ENCODE measurements at places on chromosomes 6 and 20.
A peak's percentile ranks its signal among the peaks of the same experiment; 100 is the strongest.

GRCh38 chr6:134551245-134551960, 233.5 kb upstream of the SGK1 start:
- no peak for DNase-seq

DNA sequence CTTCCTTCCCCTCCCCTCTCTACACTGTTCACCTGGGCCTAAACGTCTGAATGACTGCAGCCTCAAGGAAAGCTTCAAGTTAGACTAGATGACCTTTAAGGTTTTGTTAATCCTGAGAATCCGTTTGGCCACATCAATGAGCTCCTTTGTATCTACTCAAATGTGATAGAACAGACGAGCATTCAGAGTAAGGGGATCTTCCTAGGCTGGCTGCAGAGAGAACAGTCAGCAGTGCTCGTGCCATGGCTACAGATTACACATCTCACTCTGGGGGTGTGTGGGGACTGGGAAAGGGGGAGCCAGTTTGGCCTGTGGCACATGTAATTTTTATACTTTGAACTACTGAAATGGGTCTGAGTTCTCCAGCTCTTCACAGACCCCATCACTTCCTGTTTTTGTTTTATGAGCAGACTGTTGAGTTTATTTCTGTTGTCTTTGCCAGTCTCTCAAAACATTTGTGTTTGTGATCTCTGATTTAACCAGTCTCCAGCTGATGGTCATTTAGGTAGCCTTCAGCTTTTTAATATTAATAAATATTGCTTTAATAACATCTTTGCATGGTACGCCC, 50.9 kb downstream of the KCNS1 start:
- DNase-seq: peak; percentile 39

DNA sequence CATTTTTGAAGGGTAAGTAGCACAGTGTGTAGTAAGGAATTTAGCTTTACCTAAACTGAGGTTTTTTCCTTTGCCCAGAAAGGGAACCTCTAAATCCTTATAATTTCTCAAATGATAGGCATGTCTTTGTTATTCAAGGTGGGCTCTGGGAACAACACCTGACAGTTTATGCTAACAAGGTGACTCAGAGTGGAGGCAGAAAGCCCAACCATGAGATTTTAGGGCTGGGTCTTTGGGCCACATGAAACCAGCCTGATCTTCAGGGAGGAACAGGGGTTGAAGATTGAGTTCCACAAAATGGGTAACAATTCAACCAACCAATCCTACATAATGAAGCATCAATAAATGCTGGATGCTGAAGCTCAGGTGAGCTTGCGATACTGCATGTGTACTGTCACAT, 46.6 kb downstream of the PRSS35 start:
- no peak for DNase-seq

DNA sequence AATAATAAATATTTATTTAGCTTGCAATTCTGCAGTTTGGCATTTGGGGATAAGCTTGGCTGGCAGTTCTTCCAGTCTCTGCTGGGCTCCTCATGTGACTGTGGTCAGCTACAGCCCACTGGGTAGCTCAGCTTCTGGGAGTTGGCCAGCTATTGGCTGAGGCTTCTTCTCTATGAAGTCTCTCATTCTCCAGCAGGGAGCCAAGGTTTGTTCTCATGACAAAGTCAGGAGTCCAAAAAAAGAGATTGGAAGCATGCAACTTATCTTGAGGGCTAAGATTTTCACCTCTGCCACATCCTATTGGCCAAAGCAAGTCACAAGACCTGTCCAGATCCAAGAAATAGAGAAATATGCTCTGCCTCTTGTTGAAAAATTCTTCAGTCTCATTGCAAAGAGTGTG, 94.6 kb downstream of the SNAP25 start:
- DNase-seq: peak; percentile 70

DNA sequence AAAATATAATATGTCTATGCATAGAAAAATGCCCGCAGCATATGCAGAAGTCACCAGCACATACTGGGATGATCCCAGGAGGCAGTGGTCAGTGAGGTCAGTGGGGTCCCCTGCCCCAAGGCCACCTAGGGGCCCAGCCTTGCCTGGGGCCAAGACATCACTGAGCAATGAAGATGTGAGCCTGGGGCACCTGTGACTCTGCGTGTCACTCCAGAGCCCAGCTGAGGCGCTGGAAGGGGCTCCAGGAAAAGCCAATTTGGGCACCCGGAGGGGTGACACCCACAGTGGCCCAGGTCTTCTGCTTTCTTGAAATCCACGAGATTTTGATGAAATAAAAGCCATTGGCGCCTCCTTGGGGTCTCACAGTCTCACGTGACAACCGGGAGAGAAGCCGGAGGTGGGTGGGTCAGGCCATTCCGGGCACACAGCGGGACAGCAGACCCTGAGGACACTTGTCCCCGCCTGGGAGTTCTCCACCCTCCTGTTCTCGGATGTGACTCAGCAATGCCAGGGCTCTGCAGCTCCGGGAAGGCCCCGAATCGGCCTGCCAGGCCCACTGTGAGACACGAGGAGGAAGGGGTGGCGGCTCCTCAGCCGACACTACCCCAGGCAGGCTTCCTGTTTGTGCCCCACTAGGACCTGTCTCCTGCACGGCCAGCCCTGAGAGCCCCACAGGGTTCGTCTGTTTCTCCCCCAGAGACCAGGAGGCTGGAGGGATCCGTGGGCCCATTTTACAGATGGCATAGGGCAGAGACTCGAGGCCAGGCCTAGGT, 24.4 kb upstream of the SLCO4A1 start:
- no peak for DNase-seq

DNA sequence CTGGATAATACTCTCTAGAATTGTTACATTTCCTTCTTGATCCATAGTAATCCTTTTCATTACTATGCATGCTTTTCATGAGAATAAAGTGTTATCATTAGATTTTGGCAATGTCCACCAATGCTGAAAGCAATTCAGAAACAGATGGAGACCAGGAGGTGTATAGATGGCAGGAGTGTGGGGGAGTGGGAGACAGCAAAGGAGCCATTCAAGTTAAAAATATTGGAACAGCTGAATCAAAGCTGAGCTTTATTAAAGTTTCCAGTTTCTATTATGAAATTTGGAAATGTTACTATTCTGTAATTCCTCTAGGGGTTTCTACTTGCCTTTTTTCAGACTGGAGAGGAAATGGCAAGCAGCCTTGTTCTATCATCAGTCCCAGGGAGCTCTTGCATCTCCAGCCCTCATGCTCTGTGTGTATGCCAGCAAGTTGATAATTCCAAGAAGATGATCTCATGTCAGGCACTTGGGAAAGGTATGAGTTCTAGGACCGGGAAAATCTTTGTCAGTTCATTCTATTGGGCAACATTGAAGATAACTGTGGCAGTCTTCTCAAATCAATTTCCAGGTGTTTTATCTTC, 228.0 kb downstream of the CD109 start:
- DNase-seq: no peak

DNA sequence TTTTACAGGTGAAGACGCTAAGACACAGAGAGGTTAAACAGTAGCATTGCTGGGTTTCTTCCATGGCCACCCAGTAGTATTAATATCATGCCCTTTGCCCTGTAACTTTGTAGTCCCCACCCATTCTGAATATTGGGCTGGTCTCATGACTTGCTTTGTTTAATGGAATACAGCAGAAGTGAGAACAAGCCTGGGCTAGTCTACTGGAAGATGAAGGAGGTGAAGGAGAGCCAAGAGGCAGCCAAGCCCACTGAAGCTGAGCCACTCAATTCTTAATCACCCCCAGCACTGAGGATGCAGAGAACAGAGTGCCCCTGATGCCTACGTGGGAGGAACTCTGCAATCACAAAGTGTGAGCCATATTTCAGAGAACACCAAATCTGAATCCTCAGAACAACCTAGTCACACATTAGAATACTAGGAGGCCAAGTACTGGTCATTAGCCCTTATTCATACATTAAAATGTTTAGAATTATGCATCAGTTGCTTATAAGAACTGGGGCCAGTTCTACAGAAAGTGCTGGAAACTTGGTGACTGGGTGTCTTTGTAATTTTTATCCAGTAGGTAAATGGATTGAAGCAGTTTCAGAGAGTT, 270.1 kb upstream of the PRND start:
- DNase-seq: no peak

DNA sequence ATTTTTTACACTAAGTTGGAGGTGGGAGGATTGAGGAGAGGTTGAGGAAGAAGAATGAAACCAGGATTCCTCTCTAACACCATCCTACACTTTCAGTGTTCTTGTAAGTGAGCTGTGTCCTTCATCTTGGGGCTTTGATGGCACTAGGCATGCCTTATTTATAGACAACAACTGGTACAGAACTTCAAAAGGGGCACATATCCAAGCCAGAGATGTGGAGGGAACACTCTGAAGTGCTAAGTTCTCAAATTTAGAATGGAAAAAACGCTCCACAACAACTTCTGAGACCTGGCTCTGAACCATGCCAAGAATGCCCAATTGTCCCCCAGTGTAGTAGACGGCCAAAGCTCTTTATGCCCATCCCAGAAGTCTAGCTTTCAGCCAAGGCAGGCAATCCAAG, 16.2 kb upstream of the PKHD1 start:
- no peak for DNase-seq

- no peak for DNase-seq
Measured at GRCh38 chr20:57679113-57679512, 30.7 kb downstream of the PMEPA1 start.

DNA sequence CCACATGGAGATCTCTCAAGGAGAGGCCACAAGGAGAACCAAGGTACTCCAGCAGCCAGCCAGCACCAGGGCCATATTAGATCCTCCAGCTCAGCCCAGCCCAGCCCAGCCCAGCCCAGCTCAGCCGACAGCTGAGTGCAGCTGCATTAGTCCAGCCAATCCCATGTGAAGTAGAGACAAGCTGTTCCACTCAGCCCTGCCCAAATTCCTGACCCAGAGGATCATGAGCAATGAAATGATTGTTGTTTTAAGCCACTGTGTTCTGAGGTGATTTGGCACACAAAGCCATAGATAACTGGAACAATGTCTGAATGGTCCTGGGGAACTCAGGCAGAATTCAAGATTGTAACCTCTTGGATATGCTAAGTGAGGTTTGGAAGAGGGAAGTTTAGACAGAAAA, 59.5 kb upstream of the BMP2 start:
- no peak for DNase-seq

DNA sequence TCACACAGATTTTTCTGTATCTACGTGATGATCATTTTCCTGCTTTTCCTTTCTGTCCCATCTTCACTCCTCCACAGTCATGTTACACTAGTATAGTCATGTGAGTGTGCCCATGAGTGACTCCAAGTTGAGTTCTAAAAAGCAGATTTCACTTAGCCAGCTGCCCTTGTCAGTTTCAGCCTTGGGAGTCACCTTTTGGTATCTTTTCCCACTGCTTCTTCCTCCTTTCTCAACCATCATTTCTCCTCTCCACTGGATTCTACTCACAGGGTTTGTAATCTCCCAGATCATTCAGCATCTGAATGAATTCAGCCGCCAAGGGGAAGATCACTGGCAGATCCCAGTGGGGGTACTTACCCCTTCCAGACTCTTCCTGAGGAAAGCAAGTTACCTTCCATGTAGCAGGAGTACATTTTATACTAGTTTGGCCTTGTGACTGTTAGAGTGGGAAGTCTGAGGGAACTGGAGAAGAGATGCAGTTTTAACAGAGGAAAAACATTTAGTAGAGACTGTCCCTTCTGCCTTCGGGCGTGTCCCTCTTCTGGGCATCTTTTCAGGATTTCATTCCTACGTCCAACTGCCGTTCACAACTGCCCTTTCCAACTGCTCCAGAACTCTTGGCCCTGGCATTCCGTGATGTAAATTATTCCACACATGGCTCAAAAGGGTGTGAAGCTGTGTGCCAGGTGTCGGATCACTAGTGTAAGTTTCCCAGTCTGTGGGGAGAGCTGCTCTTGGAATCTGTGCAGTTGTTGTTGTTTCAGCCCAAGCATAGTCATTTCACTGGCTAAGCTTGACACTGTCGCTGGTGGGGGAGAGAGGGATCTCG, 38.9 kb downstream of the BICRAL start:
- DNase-seq: no peak

GRCh38 chr6:133947302-133947900, 5.6 kb upstream of the TBPL1 start:
- DNase-seq: no peak

GRCh38 chr6:13500264-13500663, 12.9 kb upstream of the GFOD1 start:
- no peak for DNase-seq

- DNase-seq: no peak
Measured at GRCh38 chr6:147132889-147133288, 71.3 kb upstream of the STXBP5 start.

DNA sequence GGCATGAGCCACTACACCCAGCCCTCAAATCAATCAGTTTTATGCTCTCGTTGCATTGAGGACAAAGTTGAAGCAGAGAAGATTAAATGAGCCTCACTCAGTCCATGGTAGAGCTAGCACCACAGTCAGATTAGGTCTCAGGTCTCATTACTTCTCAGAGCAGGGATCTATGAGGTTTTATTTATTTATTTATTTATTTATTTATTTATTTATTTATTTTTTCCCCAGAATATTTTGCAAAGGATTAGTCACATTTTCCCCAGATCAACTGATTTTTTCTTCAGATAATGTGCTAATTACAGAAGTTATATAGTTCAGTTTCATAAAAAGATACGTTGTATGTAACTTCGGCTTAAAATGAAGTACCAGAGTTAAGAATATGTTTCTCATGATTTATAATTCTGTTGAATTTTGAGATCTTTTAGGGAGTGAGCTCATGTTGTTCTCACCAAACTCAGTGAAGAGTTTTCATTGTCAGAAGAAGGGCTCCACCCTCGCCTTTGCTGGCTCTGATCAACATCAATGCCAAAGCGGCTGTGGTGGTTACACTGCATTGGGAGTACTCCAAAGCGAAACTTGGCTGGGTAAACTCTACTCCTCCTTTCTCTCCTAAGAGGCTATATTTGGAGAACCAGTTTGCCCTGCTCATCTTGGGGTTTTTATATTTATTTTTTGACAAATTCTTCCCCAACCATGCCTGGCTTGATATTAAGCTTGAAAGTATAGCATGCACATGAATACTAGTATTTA, 12.9 kb upstream of the ID4 start:
- DNase-seq: no peak

DNA sequence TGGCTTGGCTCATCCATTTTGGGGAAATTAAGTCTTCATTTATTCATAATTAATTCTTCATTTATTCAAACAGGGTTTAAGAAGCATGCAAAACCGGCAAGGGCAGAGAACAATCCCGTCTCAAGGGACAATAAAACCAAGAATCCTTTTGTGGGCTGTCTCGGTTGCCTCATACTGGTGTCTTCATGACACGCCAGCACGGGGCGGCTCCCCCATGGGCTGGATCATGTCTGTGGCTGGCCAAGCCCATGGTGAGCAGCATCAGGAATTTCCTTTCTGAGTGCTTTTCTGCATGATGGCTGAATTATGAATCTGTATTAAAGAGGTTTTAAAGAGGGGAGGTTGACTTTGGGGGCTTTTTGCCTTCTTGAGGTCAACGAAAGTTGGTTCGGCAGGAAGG, 38.3 kb upstream of the DUSP22 start:
- no peak for DNase-seq

- DNase-seq: no peak
Measured at GRCh38 chr20:17391127-17391771, 139.9 kb downstream of the BFSP1 start.

- no peak for DNase-seq
Measured at GRCh38 chr6:56890683-56891429, 64.1 kb upstream of the BEND6 start.

All from posterior cingulate gyrus (tissue), 11 donors.